ENCODE measurements at places on chromosomes 5 and 9. TPM values are rescaled to one million over a fixed set of nuclear protein-coding genes. Genes with fewer than 3 reads are reported as not detected.
A peak's percentile ranks its signal among the peaks of the same experiment; 100 is the strongest.

Gene EDIL3
- 2.9 TPM for total RNA-seq

DNA sequence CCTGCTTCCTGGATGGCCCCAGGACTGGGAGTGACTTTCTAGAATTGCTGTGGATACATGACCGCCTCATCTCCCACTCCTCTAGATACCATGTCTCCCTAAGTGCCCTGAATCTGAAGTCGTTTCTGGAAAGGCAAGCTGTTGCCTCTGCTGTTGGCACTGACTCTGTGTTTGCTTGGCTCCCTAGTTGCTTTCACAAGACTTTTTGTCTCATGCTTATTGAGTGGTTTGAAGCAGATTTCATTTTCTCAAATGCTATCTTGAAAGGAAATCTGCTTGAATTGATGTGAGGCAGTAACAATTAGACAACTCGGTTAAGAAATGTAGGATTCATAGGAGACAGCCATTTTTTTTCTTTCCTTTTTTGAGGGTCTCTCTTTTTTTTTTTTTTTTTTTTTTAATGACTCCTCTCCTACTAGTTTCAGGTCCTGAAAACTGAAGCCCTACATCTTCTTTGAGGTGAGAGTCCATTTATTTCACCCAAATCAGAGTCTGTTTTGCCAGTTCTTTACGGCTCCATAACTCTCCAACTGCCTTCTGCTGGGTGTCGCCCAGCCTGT, 65.9 kb downstream of the PRDM6 start:
- no peak for DNase-seq

GRCh38 chr5:135458921-135459331, 6.8 kb upstream of the TIFAB start:
- peak; percentile 68 for DNase-seq

Gene TMEM171
- total RNA-seq = 26.9 TPM

Gene ADAMTSL2
- total RNA-seq = 1.6 TPM

Gene SLF1
- total RNA-seq = 18.7 TPM

GRCh38 chr5:40025586-40025985, 600.8 kb upstream of the DAB2 start:
- DNase-seq = no peak

- no peak for DNase-seq
These were observed 25.1 kb downstream of the PARP8 start for GRCh38 chr5:50691399-50692016.

Gene ADAMTS13
- 1.1 TPM for total RNA-seq

DNA sequence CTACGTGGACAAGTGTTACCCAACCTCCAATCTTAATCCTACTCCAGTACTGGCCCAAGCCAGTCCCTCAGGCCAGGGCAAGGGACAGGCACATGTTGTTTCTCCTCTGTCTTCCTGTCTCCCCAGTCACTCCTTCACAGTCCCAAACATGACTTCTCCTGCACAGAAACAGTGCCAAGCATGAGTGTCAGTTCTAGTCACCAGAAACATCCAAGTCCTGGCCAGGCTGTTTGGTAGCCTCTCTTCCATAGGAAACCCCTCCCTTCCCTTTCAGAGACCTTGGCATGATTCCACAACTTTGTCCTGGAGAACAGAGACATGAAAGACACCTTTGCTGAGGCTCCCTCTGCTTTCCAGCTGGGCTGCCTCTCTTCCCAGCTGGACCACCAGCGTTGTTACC, 56.2 kb upstream of the SLC2A8 start:
- no peak for DNase-seq

Gene KIF12
- not detected for total RNA-seq

DNA sequence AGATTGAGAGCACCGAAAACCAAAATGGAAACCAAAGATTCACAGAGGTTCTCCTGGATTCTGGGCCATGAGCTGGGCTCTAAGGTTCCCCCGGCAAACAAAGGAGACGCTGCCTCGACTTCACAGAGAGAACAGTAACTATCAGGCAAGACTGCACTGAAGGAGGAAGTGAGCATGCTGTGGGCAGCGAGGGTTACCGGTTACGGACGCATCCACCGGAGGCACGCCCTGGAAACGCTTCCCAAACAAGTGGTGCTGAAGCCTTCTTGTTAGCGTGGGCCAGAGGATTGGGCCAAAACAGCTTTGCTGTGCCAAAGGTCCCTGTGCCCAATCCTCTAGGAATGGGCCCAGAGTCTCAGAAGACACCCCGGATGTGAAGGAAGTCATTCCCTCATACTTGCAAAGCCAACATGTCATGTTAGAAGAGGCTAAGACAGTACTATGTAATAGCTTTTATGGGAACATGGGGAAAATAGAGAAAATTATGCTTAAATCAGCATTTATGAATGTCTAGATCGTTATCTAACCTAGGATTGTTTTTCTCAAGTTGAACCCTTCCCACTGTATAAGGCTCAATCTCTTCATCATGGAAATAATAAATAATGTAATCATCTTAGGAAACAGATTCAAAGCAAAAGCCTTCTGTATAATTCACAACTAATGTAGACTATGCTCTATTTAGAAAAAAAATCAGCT, 145.4 kb downstream of the GABBR2 start:
- no peak for DNase-seq

Gene LPAR1
- total RNA-seq = 47.8 TPM

- no peak for DNase-seq
These were observed 159.8 kb upstream of the GAS1 start for GRCh38 chr9:87107072-87107471.

Gene ACSL6
- 4.3 TPM for total RNA-seq

- no peak for DNase-seq
These were observed 11.6 kb upstream of the CEL start for GRCh38 chr9:133050142-133050541.

Gene SPATA31A3
- not detected for total RNA-seq

Gene CNTNAP3B
- 11.2 TPM for total RNA-seq

Gene ZER1
- total RNA-seq = 65.5 TPM

DNA sequence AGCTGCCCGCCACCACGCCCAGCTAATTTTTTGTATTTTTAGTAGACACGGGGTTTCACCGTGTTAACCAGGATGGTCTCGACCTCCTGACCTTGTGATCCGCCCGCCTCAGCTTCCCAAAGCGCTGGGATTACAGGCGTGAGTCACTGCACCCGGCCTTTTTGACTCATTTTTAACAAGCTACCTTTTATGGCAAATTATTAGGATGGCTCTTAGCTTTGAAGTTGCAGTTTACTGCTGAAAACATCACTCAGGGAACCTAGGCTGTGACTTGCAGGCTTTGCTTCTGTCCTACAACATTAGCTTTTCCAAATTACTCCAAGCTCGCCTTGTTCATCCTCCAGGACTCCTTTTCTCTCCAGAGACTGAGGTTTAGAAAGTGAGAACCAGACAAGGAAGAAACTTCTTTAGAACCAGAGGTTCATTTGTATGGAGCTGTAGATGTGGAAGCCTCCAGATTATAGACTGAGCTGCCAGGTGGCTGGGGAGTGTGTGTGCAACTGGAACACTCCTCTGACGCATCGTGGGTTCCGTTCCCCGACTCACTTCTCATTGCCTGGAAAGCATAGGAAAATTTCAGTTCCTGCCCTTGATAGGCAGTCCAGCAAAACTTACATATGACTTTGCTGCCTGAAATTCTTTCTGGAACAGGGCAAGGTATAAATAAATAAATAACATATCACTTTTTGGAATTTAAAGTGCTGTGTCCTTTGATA, 23.8 kb upstream of the SPTAN1 start:
- no peak for DNase-seq

Gene PCA3
- not detected for total RNA-seq

GRCh38 chr5:78467140-78467539, 106.7 kb downstream of the SCAMP1 start:
- no peak for DNase-seq

Gene AHRR
- total RNA-seq = 19.1 TPM

Gene GKAP1
- total RNA-seq = 7.7 TPM

DNA sequence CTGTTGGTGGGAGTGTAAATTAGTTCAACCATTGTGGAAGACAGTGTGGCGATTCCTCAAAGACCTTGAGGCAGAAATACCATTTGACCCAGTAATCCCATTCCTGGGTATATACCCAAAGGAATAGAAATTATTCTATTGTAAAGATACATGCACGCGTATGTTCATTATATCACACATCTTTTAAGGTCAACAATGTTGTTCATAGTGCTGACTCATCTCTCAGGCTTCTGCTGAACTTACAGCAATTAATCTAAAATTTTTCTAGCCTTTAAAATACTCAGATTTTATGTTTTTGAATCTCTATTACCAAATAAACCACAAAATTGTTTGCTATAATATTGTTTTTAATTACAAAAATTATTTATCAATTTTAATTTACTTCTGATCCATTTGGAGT, 38.8 kb upstream of the ZNF618 start:
- DNase-seq = no peak

DNA sequence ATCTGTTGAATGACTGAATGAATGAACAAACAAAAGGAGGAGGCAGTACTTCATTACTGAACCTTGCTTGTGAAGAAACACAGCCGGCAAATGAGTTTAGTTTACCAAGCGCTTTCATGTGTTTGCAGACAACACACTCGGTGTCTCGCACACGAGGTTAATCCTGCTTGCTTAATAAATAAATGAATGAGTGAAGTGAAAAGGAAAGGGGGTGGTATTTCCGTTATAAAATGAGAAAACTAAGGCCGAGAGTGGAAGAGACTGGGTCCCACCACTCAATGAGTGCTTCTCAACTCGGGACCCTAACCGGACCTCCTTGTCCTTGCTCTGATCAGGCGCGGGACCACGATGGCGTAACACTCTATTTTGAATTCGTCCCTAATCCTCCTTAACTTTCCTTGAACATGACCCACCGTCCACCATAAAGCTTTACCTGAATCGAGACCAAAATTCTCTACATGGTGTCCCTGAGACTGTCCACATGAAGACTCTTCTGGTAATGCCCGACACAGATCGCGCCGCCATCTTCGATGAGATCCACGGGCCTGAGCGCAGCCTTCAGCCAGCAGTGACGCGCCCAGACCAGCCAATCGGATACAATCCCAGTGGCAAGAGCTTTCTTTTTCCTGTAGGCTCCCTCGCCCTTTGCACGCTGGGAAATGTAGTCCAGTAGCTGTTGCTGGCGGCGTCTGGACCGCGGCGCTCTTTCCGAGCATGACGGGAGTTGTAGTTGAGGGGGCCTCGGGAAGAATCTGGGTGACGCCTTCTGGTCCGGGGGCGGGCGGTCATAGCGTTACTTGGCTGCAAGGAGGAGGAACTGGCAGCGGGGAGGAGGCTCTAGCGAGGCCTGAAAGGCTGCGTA, at the start of the genes MRPL50 and ZNF189:
Gene MRPL50 (minus strand): TSS at position 551 of the 862 bp plus-strand sequence. CDS start 26 bp downstream, at position 525.
Gene ZNF189 (plus strand): TSS at position 784 of the 862 bp plus-strand sequence. CDS start 306 bp downstream, outside the sequence.
- DNase-seq = peak; percentile 100

Gene SCGB3A2
- not detected for total RNA-seq

Gene ZDHHC11B
- total RNA-seq = 6.2 TPM

Gene NXNL2
- not detected for total RNA-seq

DNA sequence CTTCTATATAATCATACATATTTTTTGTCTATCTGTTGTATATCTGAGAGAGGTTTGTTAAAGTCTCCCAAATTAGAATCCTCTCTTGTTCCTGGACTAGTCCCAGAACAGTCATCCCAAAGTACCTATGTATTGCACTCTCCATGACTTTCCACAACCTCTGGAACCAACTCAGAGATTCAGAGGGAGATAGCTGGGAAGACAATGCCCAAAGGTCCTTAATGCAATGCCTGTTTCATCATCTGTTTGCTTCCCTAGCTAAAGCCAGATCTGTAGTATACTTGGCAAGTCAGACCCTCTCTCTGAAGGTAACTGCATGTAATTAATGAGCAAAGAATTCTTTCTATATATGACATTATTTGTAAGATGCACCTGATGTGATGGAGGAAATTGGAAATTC, 89.4 kb downstream of the ZNF474 start:
- no peak for DNase-seq

Gene PLGRKT
- total RNA-seq = 12.8 TPM

- DNase-seq = no peak
These were observed 353.5 kb downstream of the ENC1 start for GRCh38 chr5:74286734-74287695.

GRCh38 chr9:108078375-108078774, 588.8 kb upstream of the KLF4 start:
- DNase-seq = no peak

DNA sequence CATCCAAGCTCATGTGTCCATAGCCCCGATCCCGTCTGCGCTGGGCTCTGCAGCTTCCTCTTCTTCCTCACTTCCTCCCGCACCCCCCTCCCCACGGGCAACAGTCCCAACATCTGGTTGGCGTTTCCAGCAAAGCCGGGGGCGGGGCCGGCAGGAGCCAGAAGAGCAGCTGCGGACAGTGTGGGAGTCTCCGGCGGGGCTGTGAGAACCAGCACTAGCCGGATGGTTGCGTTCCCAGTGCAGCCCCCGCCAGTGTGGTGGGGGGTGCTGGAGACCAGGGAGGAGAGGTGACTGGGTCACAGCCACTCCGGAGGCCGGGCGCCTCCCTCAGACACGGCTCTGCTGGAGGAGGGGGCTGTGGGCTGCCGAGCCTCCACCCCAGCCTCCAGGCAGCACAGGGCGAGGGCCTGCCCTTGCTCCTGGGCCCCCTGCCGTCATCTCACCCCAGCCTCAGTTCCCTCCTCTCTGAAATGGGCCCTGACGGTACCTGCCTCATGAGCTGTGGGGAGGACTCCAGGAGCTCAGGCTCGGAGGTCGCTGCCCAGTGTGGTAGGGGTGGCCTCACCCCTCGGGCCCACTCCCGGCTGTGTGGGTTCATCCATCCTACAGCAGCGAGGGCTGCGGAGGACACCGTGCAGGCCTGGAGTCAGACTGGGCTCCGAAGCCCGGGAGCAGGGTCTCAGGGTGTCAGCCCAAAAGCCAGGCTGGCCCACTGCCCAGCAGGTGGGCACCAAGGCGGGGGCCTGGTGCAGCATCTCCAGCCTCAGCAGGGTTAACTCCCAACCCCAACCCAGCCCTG, 41.5 kb upstream of the NOTCH1 start:
- peak; percentile 87 for DNase-seq

Gene LIFR
- total RNA-seq = 160 TPM

Gene HTR1A
- total RNA-seq = not detected

Gene LTC4S
- 9.2 TPM for total RNA-seq

DNA sequence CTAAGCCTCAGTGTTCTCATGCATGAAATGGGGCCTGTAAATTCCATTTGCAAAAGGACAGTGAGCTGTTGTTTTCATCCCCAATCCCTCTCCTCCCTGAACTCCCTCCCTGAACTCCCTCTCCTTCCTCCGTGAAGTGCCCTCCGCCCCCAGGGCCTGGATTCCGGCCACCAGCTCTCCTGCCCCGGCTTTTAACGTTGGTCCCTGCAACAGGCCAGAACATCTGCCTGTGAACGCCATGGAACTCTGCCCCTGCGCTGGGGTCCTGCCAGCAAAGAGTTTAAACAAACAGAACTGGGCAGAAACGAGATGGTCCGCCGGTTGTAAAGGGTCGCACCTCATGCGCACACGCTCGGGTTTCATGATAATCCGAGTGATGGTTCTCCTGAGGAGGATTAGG, 62.4 kb downstream of the SMIM23 start:
- DNase-seq = no peak
